Endothelial cell (in vitro differentiated cells): ENCODE measurements at places on chromosomes 5 and 9. TPM values are rescaled to one million over a fixed set of nuclear protein-coding genes. Genes with fewer than 3 reads are reported as not detected.

- DNase-seq = no peak
These were observed 250.3 kb downstream of the SLIT3 start for GRCh38 chr5:169050636-169051035.

GRCh38 chr5:97127727-97128126, 14.7 kb downstream of the LIX1 start:
- no peak for DNase-seq

Gene INSL6
- total RNA-seq = not detected

Gene EPB41L4B
- total RNA-seq = 0.41 TPM

Gene SAP30L
- total RNA-seq = 40.8 TPM
